ENCODE measurements at places on chromosomes 1 and 21.

- no peak for DNase-seq
Measured at GRCh38 chr1:204438628-204439027, 27.0 kb upstream of the PPP1R15B start.

DNA sequence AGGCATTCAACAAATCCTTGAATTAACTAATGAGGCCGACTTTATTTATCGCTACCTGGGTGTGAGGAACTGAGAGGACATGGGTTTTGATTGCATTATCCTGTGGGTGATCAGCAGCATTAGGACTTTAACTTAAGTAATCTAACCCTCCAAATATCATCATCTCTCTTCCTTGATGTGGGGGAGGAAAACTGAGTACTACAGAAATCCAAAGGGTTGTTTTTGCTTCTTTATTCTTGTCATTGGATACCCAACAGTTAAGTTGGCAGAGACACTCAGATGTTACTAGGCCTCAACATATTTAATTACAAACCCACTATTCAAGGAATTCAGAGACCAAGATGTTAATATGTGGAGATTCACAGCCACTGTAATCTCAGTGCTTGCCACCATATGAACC is 97.4 kb upstream of the ST6GALNAC5 start:
- no peak for DNase-seq

DNA sequence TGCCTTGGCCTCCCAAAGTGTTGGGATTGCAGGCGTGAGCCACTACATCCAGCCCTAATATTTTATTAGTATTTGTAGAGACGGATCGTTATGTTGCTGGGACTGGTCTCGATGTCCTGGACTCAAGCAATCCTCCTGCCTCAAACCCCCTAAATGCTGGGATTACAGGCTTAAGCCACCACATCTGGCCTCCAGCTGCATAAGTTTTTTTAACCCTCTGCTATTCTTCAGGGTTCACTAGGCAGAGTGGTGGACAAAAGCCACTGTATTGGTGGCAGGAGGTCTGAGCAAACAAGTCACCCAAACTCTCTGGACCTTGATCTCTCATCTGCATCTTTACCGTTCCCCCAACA is 10.1 kb upstream of the CLIC4 start:
- no peak for DNase-seq

DNA sequence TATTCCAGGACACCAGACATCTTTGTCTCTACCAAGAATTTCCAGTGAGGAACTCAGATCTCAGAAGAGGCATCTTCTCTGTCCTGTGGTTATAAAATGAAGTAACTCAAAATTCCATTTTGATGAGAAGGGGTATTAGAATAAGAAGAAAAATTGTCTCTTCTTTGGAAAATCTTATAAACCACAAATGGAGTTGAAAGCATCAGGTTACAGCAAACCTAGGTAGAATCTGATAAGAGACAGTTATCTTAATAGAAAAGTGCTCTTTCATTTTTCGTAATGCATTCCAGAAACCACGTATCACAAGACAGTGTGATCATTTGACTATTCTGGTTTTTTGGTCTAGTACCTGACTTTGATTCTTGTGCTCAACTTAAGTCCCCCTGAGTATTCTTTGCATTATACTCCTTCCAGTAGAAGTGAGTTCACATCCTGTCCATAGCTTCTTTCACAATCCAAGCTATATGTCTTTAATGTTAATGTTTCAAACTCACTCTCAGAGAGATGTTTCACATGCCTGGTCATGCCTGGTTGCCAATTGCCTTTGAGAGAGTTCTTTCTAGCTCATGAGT is 120.9 kb upstream of the PRDX6 start:
- DNase-seq = no peak

- DNase-seq = no peak
Measured at GRCh38 chr1:147664206-147664605, 6.1 kb downstream of the ACP6 start.

DNA sequence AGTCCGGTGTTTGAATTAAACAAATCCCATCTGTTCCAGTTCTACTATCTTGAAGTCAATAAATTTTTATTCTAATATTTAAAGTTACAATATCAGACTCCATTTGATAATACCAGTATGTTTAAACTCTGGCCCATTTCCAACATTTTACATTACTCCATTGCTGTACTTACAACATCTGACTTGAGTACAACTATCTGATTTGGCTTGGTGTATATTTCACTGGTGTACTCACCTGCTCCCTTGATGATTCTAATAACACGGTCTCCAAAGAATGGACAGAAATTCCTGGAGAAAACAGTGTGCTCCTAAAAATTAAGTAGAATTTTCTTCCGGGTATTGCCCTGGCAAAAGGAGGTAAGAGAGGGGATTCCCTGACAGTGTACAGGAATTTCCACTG is 680.5 kb upstream of the ADAMTS5 start:
- no peak for DNase-seq

DNA sequence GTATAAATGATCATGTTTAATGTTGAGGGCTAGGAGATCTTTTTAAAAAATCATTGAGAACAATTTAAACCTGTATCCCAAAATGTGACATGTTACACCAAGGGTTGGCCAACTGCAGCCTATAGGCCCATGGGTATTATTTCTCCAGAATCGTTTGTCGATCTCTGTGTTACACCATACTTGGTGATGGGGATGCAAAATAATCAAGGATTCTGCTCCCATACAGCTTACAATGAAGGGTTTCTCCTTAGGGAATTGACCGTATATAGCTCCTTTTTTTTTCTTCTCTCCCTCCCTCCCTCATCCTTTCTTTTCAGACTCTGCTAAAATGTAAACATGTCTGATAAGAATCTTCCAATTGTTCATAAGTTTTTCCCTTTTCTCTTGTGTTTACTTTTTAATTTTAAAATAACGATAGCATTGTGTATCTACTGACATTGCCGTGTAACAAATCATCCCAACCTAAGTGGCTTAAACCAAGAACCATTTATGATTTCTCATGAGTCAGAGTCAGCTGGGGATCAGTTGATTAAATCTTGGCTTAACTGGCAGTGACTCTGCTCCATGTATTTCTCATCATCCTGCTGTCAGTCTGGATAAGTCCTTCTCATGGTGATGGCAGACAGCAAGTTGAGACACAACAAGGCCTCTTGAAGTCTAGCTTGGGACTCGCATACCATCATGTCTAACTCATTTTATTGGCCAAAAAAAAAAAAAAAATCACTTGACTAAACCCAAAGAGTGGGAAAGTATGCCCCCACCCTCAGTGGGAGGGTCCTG is 48.0 kb downstream of the MARK1 start:
- no peak for DNase-seq

- DNase-seq = no peak
Measured at GRCh38 chr1:161398900-161399256, 31.2 kb upstream of the CFAP126 start.

GRCh38 chr1:55586771-55587170 is 371.6 kb upstream of the USP24 start:
- peak; percentile 82 for DNase-seq

DNA sequence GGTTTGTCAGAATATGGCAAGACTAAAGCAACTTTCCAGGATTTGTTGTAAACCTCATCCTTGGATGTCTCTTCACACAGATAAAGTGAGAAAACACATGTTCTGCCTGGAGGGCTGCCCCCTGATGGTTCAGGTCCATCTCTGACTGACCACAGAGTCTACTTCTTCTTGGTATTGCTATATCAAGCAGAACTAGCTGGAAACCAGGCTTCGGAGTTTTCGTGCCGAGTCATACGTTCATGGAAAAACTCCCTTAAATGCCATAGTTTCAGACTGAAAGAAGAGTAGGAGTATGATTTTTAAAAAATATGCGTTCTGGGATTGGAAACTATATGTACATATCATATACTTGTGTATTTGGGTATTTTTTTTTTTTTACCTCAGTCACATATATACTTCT is 5.8 kb downstream of the OR10T2 start:
- no peak for DNase-seq

GRCh38 chr1:15584489-15585363 is at the start of gene AGMAT:
Gene AGMAT, minus strand, starts transcription at chr1:15585051. Its CDS starts 84 bp downstream, at chr1:15584967.
- DNase-seq = no peak

DNA sequence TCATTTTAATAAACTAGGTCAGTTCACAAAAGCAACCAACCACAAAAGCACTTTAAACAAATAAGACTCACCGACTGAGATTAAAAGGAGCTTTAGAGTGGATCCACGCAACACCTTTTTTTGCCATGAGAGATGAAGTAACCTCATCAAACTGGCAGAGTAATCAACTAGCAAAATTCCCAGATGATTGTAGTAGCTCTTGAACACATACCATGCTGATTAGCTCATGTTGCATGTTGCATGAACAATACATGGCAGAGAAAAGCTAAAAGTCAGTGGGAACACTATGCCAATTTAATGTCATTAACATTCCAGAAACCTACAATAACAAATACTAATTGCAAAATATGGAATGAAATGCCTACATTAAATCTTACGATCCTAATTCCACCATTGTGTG is 4.1 kb downstream of the WARS2 start:
- no peak for DNase-seq

GRCh38 chr1:204102029-204102611 is 29.2 kb downstream of the SOX13 start:
- DNase-seq = no peak

DNA sequence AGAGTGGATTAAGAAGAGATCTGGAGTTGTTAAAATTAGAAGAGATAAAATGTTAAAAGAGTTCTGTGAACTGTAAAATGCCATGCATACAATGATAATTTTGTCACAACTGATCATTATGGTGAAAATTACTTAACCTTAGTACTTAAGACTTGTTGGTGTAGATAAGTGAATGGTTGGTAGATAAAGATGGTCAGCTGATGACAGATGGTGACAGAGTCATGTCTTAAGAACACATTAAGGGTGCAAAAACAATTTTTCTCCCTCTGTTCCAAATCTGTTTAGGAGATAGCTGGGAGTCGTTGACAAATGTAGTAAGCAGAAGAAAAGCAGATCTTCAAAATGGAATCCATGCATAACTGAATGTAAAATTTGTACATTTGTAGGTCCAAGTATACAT is 18.5 kb upstream of the CACHD1 start:
- DNase-seq = no peak

DNA sequence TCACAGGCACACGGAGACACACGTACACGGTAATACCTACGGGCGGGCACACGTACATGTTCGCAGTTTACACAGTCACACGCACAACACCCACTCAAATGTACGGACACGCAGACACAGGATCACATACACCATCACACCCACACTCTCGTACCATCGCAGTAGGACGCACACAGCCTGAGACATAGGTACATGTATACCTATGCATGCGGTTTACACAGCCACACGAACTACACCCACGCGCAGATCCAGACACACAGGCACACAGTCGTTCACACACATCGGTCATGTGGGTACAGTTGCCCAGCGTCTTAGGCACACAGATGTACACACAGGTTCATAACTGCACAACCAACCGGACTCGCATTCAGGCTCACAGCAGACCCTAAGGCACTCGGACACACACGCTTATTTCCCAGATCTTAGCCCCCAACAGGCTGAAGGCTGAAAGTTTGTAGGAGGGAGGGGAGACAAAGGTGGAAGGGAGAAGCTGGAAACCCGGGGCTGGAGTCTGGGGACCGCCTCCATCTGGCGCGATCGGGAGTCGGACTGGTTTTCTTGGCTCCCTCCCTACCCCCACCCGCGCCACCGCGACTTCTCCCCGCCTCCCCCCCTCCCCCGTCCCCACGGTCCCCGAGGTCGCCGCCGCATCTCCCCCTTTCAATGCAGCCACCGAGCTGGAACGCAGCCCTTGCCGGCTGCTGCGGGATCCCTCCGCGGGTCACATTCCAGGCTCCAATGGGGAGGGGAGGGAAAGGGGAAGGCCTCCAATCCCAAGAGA is 51.9 kb upstream of the SYNC start:
- no peak for DNase-seq

- DNase-seq = peak; percentile 91
Measured at GRCh38 chr1:67791686-67792085, 41.6 kb downstream of the GNG12 start.

All from esophagus muscularis mucosa (tissue), 4 donors.